ENCODE measurements at places on chromosomes 2 and 18. TPM values are rescaled to one million over a fixed set of nuclear protein-coding genes. Genes with fewer than 3 reads are reported as not detected.

TM4SF20 gene
- total RNA-seq = not detected

RAB6C gene
- total RNA-seq = not detected

CABLES1 gene
- 9.9 TPM for total RNA-seq

ASAP2 gene
- total RNA-seq = 15.3 TPM

EMX1 gene
- 0.15 TPM for total RNA-seq

DDX1 gene
- total RNA-seq = 41.6 TPM

SCYGR4 gene
- not detected for total RNA-seq

GAD1 gene
- 0.26 TPM for total RNA-seq

ING5 gene
- total RNA-seq = 39.3 TPM

CERS6 gene
- total RNA-seq = 20.5 TPM

CD28 gene
- 0.42 TPM for total RNA-seq

MYO1B gene
- total RNA-seq = 27.5 TPM

GNLY gene
- total RNA-seq = 1.2 TPM

KIAA2012 gene
- not detected for total RNA-seq

CYTIP gene
- 12.4 TPM for total RNA-seq

FAM237A gene
- not detected for total RNA-seq

NTSR2 gene
- not detected for total RNA-seq

DAW1 gene
- 1.4 TPM for total RNA-seq

NEU4 gene
- total RNA-seq = not detected

IL36B gene
- total RNA-seq = not detected

All from esophagus squamous epithelium (tissue), 5 donors.